ENCODE measurements at places on chromosomes 4 and X.

- no peak for DNase-seq
These were observed 3.1 kb downstream of the ZNF630 start for GRCh38 chrX:48068096-48068887.

- DNase-seq, result no peak
These were observed 26.4 kb upstream of the AKAP17A start for GRCh38 chrX:1564750-1565683.

DNA sequence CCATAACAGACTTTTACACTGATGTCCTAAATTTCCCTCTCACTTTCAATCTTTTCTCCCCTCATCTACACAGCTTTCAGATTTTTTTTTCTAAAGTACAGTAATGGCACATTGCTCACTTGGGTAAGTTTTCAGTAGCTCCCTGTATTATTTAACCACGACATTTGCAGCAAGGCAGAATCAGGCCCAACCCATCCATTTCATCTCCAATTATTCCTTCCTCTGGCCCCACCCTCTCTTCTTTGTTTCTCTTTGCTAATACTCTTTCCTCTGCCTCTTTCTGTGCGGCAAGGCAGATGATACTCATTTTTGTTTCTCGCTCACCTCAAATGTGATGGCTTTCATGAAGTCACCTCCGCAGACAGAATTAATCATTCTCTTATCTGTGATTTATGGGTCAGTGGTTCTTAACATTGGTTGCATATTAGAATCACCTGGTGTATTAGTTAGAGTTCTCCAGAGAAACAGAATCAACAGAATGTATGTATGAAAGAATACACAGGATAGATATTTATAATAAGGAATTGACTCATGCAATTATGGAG lies 43.4 kb upstream of the GATB start:
- DNase-seq, result no peak

DNA sequence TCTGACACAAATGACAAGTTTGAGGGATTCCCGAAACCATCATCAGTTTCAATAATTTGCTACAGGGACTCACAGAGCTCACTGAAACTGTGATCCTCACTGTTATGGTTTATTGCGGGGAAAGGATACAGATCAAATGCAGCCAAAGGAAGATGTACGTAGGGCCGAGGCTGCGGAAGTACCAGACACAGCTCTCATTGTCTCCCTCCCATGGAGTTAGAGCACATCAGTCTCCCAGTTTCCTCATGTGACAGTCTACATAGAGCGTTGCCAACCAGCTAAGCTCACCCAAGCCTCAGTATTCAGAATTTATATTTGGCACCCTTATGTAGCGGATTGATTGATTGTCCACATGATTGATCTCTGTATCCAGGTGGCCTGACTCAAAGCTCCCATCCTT lies 137.8 kb upstream of the TENM3 start:
- DNase-seq, result no peak

DNA sequence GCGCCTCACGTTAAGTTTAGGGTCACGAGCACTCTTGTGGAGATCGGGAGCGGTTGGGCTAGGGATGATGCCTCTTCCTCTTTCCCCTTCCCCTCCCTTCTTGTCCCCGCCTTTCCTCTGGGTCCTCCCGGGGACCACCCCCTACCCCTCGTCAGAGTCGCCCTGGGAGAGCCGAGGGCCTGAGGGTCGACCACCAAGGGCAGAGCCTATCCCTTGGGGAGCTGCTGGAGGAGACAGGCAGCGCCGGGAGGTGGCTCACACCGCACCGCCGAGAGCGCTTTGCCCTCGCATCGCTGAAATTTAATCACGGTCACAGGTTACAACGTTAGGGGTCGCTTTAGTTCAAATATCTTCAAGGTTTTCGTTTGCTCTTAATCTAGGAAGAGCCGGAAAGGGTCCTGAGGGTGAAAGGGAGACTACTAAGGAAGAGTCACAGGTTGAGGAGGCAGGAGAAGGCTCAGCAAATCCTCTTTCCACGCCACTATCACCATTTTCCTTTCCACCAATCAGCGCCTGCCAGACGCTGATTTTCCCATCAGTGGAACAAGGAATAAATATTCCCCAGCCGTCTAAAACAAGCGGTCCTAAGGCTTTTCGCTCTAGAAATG lies 528 bp upstream of the SNCA start:
- no peak for DNase-seq

GRCh38 chrX:23737413-23737812 lies 5.7 kb downstream of the ACOT9 start:
- DNase-seq, result no peak

GRCh38 chrX:53237056-53237455 lies 12.0 kb upstream of the KDM5C start:
- DNase-seq, result no peak

- DNase-seq, result no peak
These were observed 181.3 kb downstream of the OR13H1 start for GRCh38 chrX:131725001-131725654.

DNA sequence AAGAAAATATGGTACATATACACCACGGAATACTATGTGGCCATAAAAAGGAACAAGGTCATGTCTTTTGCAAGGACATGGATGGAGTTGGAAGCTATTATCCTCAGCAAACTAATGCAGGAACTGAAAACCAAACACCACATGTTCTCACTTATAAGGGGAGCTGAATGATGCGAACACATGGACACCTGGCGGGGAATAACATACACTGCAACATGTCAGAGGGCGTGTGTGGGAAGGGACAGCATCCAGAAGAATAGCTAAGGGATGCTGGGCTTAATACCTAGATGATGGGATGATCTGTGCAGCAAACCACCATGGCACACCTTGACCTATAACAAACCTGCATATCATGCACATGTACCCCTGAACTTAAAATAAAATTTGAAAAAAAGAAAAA lies 19.5 kb upstream of the CNKSR2 start:
- no peak for DNase-seq

DNA sequence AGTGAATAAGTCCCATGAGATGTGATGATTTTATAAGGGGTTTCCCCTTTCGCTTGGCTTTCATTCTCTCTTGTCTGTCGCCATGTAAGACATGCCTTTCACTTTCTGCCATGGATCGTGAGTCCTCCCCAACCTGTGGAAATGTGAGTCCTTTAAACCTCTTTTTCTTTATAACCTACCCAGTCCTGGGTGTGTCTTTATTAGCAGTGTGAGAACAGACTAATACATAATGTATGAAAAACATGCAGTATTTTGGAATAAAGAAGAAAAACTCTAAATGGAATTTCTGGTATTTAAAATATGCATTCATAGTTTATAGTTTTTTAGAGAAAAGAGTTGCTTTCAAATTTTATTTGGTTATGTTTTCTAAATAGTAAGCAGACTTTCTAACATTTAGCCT lies 360.7 kb downstream of the PCDH7 start:
- no peak for DNase-seq

- no peak for DNase-seq
These were observed 666.4 kb downstream of the ADGRL3 start for GRCh38 chr4:61866378-61867030.

GRCh38 chrX:34379891-34380290 lies 247.8 kb upstream of the FAM47A start:
- DNase-seq, result no peak

DNA sequence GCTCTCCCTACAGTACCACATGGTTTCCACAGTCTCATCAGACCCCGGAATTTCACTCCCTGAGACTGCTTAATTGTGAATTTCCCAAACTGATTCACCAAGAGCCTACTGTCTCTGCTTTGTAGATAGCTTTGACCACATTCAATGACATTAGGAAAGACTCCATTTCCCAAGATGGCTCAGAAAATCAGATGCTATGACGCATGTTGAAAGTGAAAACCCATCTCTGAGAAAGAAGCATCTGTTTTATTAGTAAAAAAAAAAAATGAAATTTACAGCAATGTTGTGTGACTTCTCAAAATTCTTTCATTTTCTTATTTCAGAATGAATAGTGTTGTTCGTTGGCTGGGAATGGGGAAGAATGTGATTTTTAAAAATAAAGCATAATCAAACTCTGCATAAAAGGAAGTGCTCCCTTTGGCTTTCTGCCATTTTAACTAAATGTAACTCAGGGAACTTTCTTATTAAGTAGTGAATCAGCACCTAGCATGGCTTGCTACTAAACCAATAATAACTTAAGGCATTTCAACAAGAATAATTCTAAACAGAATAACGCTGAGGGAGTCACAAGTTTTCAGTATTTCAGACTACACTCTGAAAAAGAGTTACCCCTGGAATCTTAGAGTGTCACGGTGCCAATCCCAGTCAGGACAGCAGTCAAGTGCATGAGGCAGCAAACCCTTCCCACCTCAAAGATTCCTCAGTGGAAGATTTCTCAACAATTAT lies 97.4 kb upstream of the MYOZ2 start:
- no peak for DNase-seq

GRCh38 chrX:63513825-63514568 lies 162.9 kb upstream of the SPIN4 start:
- no peak for DNase-seq

- DNase-seq, result no peak
These were observed 287.0 kb upstream of the NOCT start for GRCh38 chr4:138728566-138728965.

DNA sequence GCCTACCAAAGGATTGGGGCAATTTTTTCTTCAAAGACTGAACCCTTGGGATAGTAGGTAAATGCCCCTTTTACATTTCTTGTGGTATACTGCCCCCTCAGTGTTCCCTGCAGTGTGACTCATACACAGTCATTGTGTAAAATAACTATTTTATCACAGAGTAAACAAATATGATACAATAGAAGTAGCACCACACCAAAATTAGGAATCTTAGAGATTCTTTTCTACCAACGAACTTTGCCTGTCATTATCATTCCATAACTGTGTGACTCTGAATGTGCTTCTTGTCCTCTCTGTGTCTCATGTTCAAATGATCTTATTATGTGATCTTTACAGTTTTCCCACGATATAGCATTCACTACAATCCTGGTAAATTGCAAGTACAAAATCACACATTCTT lies 517.0 kb downstream of the ZIC3 start:
- no peak for DNase-seq

DNA sequence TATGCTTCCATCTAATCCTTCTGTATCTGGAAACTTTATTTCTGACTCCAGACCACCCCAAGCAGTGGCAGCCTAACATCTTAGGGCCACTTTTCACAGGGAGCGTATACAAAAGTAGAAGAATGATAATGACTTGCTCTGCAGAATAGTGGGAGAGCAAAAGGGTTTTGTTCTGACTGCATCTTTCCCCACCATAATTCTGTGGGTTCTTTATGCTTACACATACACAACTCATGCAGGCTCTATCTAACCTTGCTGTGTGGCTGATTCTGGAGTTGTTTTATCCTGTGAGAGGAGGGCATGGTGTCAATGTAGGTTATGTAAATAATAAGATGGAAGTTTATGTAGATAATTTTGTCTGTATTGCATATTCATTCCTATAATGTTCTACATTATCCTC lies 42.4 kb upstream of the NDNF start:
- DNase-seq, result no peak

DNA sequence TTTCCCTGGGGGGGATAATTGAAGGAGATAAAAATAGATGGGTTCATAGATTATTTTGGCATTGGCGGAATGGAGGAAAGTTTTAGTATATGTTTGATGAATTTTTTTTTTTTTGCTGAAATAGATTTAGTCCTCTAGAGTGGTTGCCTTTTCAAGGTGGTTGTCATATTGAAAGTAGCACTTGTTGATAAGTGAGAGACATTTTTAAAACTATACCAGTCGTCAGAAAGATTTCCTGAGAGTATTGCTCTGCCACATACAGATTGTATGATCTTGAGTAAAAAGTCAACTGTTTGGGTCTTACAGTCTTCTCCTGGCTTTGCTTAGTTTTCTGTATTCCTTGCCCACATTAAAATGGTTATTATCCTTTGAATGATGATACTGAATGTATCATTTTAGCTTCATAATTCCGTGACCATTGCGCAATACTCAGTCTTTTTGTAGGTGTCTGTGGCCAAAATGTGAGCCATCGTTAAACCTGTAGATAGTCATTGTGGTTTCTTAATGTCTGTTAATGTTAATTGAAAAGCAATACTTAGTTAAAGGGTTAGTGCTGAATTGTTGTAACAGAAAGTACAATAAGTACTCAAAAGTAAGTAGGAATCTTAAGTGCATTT lies 7.1 kb downstream of the SMARCAD1 start:
- no peak for DNase-seq

DNA sequence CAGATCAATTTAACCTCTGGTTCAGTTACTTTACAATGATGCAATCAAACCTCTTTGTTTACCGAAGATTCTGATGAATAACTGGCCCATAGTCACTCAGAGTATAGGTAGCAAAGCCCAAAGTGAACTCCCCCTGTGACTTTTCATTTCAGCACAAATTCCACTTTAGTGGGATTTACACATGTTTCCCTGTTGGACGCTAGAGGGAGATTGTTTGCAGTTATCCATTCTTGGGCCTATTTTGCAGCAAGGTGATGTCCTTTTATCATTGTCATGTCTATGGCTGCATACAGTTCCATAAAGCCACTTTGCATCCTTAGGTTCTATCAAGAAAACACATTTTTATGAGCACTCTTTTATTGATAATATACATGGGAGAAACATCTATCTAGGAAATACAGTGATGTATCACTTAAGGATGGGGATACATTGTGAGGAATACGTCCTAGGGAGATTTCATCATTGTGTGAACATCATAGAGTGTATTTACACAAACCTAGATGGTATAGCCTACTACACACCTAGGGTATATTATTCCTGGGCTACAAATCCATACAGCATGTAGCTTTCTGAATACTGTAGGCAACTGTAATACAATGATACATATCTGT lies 14.5 kb upstream of the DKK2 start:
- no peak for DNase-seq

- DNase-seq, result peak; percentile 29
These were observed at the start of gene PLXNB3 for GRCh38 chrX:153763989-153764755. Gene PLXNB3 (plus strand): TSS chrX:153764249. CDS start chrX:153765536, 1,287 bp downstream.

Data from stimulated activated CD8-positive, alpha-beta memory T cell treated with anti-CD3 and anti-CD28 coated beads, Interleukin-4, amount 100 ng/mL, for 1 hour (primary cell).